Fibroblast of mammary gland (primary cell): ENCODE measurements at places on chromosomes 1 and 21.

GRCh38 chr1:15952317-15953258 is 23.3 kb downstream of the ZBTB17 start:
- DNase-seq: peak; percentile 96

- no peak for DNase-seq
Observed at GRCh38 chr21:14968821-14969220, 96.0 kb downstream of the NRIP1 start.

DNA sequence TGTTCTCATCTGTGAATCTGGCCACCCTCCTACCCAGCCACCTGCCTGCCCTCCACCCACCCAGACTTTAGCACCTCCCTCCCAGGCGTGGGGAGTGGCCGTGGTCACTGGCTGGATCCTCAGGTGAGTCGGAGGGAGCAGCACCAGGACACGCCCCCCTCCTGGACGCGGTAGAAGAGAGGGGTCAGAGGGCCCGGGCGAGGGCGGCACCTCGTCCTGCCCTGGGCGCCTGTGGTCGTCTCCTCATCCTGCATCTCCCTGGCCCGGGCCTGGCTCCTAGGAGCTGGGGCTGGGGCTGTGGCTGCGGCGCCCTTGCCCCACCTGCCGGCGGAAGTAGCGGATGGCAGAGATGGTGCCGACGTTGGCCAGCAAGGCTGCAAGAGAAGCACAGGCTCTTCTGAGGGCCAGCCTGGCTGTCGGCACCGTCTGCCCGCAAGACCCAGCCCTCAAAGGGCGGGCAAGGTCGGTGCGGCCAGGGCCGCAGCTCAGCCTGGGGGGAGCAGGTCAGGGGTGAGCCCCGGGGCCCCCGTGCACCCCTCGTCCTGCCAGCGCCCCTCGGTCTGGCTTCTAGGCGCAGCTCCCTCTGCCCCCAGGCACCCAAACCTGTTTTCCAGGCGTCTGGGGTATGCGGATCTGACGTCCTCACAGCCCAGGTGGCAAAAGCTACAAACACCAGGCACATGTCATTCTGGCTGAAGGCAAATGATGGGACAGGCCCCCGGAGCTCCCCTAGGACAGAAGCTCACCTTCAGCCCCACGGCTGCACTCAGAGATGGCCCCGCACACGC is 5.8 kb downstream of the PERM1 start:
- DNase-seq: peak; percentile 38

- no peak for DNase-seq
Observed at GRCh38 chr1:225522588-225523262, 94.9 kb upstream of the LBR start.

- no peak for DNase-seq
Observed at GRCh38 chr1:169105434-169106094, 926 bp upstream of the ATP1B1 start.

- no peak for DNase-seq
Observed at GRCh38 chr1:182716740-182717720, 32.6 kb upstream of the RGS8 start.

DNA sequence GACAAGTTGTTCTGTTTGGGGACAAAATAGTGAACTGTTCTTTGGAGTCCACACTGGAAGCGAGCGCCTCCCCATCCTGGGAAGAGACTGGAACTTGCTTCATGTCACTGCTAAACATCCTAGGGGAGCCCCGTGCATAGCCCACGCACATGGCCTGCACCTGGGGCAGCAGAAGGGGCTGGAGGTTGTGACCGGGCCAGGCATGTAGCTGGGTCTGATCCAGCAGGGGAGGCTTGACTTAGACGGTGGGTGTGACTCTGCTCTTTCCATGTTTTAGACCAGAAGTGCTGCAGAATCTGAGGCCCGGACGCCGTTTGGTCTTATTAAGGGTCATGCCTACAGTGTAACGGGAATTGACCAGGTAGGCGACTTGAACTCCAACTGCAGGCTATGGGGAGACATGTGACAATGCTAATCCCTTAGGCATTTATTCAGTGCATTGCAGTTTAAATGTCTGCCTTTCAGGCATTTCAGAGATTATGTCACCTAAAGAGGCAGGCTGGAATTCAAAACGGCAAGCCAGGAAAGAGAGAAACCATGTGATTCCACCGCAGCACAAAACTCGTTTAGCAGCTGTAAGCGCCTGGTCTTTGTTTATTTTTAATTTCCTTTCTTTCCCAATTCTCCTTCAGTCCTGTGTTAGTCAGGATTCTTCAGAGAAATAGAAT is 21.8 kb downstream of the CAPN9 start:
- DNase-seq: peak; percentile 35

DNA sequence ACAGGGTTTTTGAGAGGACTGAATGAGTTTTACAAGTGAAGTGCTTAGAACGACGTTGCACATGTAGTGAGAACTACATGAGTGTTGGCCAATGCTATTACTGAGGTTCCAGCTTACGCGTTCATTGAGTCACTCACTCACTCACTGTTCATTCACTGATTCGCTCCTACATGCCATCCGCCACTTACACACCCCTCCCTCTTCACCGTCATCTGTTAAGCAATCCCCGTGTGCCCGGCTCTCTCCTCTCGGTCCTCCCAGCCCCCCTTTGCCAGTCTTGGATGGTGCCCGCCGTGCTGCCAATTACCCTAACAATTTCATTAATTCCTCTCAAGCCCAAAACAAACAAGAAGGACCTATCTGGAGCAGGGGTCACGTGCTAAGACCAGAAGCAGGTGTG is 27.3 kb upstream of the EPHA2 start:
- peak; percentile 98 for DNase-seq

- DNase-seq: no peak
Observed at GRCh38 chr1:168691541-168691940, 37.5 kb downstream of the DPT start.

- DNase-seq: no peak
Observed at GRCh38 chr1:25088946-25089345, 143.4 kb downstream of the SYF2 start.

GRCh38 chr21:31382060-31382459 is 38.0 kb upstream of the TIAM1 start:
- DNase-seq: no peak

DNA sequence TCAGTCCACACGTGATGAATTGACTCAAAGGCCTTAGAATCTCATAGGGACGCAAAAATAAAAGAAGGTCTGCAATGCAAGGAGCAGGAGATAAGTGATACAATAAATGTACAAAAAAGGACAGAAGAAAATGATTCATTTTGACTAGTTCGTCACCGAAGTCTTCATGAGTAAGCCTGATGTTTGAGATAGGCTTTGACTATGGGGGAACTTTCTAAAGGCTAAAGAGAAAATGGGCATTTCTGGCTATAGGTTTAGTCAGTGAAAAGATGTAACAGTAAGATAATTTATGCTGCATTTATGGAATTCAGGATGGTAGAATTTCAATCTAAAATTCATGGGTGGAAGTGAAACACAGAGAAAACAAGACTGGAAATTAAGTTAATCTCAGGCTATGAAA is 163.0 kb downstream of the ADGRL4 start:
- peak; percentile 24 for DNase-seq

GRCh38 chr21:34838956-34839820 is 170.4 kb downstream of the CLIC6 start:
- DNase-seq: peak; percentile 43

DNA sequence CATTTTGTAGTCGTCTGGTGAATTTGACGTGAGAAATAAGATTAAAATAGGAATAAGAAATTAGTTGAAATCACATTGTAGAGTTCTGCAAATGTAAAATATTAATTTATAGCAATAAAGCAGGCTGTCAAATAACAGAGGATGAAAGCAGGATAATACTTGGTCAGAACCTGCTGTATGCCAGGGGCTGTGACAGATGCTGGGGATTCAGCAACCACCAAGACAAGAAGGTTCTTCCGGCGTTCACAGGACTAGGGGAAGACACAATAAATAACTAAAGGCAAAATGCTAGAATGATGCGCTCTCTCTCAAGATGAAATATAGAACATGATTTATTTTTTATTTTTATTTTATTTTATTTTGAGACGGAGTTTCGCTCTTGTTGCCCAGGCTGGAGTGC is 6.8 kb upstream of the PARK7 start:
- DNase-seq: no peak

GRCh38 chr1:218421531-218421930 is 76.4 kb downstream of the TGFB2 start:
- DNase-seq: no peak

DNA sequence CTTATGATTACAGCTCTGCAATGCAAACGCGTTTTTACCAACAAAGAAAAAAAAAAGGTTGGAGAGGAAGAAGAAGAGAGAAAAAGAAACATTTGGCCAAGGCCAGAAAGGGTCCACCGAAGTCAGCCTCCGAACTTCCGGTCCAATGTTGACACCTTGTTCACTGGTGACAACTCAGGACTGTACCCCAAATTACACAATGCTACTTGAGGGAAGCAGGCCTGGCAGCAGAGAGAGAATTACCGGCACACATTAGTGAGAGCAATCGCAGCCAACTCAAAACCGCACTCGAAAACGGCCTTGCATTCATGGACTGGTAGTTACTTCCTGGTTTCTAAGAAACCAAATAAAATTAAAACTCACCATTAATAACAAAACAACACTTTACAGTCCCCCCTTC is 652.5 kb downstream of the KIF26B start:
- no peak for DNase-seq

- DNase-seq: no peak
Observed at GRCh38 chr1:246765521-246765920, 41.3 kb downstream of the SCCPDH start.

GRCh38 chr1:180291004-180291403 is 60.9 kb downstream of the LHX4 start:
- peak; percentile 67 for DNase-seq

- no peak for DNase-seq
Observed at GRCh38 chr1:5503556-5504363, 488.5 kb downstream of the NPHP4 start.

DNA sequence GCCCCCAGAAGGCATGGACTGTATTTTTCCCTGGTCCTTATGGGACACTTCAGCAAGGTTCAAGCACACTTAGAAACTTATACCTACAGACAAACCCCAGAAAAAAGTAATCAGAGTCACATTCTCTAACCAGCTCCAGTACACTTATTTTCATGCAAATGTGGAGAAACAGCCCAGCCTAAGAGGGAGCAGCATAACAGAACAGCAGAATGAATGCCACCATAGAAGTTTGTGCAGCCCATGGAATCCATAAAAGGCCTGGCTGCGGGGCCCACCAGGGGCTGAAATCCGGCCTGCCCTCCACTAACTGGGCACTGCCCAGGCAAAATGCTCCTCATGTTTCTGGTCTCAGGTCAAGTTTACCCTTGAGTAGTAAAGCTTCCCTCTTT is 60.4 kb upstream of the ATP1A1 start:
- DNase-seq: no peak

DNA sequence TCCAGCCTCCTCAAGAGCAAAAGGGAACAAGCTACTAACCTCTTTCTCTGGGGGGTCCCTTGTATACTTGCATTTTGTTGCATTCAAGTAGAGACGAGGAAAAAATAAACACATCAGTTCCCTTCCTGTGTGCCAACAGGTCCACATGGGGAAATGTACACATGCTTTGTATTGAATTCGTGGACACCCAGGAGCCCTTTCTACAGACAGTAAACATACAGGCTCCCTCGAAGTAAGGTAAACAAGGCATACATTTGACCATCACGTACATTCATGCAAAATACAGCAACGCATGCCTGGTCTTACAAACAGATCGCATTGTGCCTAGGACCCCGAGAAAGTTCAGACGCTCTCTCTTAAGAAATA is 1.1 kb downstream of the KCND3 start:
- DNase-seq: no peak

- DNase-seq: no peak
Observed at GRCh38 chr1:8473891-8474300, 156.0 kb downstream of the SLC45A1 start.

DNA sequence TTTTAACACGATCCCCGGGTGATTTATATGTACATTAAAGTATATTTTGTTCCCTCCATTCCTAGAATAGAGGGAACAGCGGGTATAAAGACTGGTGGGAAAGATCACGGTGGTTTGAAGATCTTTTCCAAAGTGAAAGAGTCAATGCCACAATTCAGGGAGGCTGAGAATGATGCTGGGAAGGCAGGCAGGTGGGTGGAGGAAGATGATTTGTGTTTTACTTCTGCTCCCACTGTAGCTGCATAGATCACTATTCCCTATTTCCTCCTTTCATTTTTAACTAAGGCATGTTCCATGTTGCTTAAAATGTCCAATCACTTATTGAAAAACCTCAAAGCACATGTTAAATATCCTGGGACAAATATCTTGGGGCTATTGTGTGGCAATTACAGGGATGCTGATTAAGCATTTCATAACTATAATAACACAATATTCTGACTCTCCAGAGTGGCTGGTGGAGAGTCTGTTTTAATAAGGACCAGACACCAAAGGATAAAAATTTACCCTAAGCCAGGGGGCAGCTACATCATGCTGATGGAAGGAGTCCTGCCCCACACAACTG is 8.4 kb upstream of the LYST start:
- DNase-seq: no peak

DNA sequence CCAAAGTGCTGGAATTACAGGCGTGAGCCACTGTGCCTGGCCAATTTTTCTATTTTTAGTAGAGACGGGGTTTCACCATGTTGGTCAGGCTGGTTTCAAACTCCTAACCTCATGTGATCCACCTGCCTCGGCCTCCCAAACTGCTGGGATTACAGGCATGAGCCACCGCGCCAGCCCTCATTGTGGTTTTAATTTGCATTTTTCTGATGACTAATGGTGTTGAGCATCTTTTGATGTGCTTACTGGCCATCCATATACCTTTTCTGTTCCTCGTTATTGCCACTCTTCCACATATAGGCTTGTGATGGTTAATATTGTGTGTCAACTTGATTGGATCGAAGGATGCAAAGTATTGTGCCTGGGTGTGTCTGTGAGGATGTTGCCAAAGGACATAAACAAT is 17.4 kb upstream of the ENAH start:
- no peak for DNase-seq

- peak; percentile 19 for DNase-seq
Observed at GRCh38 chr1:13699936-13700520, at the start of gene PRDM2. TSS of gene PRDM2 (plus strand) at chr1:13700188. CDS start at chr1:13715606, 15,418 bp downstream.

- DNase-seq: no peak
Observed at GRCh38 chr1:182998482-182998881, 24.7 kb upstream of the LAMC1 start.

- DNase-seq: no peak
Observed at GRCh38 chr1:205601205-205601604, 30.6 kb downstream of the ELK4 start.

GRCh38 chr1:235651170-235651806 is 1.7 kb upstream of the GNG4 start:
- no peak for DNase-seq

GRCh38 chr1:92038695-92039346 is 9.0 kb downstream of the EPHX4 start:
- DNase-seq: no peak
